ENCODE measurements at places on chromosomes 2 and 18. TPM values are rescaled to one million over a fixed set of nuclear protein-coding genes. Genes with fewer than 3 reads are reported as not detected.

DNA sequence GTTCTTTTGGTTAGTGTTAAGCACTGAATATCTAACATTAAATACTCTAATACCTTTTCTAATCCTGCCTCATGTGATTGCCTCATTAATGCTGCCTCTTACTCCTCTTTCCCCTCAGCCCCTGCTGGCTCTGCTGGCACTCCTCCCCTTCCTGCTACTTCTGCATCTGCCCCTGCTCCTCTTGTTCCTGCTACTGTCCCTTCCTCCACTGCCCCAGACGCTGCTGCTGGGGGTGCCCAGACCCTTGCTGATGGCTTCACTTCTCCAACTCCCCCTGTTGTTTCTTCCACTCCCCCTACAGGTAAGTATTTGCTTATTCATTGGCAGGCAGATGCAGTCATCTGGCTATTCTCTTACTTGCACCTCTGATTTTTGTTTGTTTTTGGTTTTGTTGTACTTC, 68.5 kb downstream of the ABI2 start:
- no peak overlapping the region for H3K27ac ChIP-seq
- no peaks in the 10 kb centered on the region for H3K27me3 ChIP-seq

GRCh38 chr2:78757640-78758039, 267.9 kb upstream of the REG3G start:
- DNase-seq, result no peak
- H3K36me3 ChIP-seq, result peaks cover 23% of the 10 kb centered on the region
- no peaks in the 10 kb centered on the region for H3K4me1 ChIP-seq

The ARHGAP28 gene
- 7.9 TPM for total RNA-seq

The LHCGR gene
- total RNA-seq, result 0.44 TPM

DNA sequence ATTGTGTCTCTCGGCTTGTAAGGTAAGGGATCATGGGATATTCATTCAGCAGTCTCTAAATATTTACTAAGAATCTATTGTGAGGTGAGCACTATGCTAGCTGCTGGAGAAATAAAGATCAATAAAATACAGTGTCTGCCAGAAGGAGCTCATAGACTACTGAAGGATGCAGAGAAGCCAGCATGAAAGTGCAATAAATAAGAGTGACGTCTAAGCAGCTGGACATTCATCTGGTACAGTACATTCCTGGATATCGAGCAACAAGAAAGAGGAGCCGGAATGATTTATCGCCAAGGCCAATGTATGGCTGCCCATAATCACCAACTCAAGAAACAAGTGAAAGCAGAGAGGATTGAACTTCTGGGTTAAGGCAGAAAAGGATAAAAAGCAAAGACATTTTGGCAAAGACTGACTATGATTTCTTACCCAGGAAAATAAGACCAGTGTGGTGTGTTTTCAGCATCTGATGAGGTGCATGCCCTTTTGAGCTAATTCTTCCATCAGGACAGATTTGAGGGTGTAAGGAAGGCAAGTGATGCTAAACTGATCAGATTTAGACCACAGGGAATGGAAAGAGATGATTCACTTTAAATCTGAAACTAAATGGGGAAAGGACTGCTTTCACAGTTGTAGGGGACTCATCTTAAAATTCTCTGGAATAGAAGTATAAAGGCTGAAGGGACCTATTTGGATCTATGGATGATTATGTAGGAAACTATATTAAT, 18.7 kb upstream of the LMAN1 start:
- H3K27me3 ChIP-seq, result no peaks in the 10 kb centered on the region
- H3K4me3 ChIP-seq, result no peak overlapping the region
- no peak for DNase-seq
- peaks cover 4% of the 10 kb centered on the region for H3K4me1 ChIP-seq
- H3K27ac ChIP-seq, result no peak overlapping the region
- H3K36me3 ChIP-seq, result no peaks in the 10 kb centered on the region

DNA sequence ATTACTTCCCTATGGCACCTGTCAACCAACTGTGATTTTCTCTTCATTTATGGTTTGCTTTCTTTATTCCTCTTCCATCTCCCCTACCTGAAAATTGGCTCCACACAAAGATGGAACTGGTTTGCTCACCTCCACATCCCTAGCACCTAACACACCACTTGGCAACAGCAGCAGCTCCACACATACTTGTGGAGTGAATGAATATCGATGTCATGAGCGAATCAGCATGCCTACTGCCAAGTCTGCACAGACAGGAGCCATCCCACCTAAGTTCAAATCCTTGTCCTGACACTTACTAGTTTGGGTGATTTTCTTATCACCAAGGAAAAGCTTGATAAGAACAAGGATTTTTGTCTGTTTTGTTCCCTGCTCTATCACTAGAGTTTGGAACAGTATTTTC, 191.4 kb upstream of the TMEM200C start:
- H3K36me3 ChIP-seq, result no peaks in the 10 kb centered on the region
- H3K4me1 ChIP-seq, result no peaks in the 10 kb centered on the region
- no peaks in the 10 kb centered on the region for H3K27me3 ChIP-seq
- no peak overlapping the region for H3K27ac ChIP-seq

GRCh38 chr2:181077128-181077709, 96.8 kb downstream of the UBE2E3 start:
- H3K4me1 ChIP-seq, result no peaks in the 10 kb centered on the region
- H3K4me3 ChIP-seq, result no peak overlapping the region
- no peaks in the 10 kb centered on the region for H3K36me3 ChIP-seq
- no peaks in the 10 kb centered on the region for H3K27me3 ChIP-seq
- no peak overlapping the region for H3K27ac ChIP-seq

All from H9 (cell line).